ENCODE measurements at places on chromosomes 3 and 15. TPM values are rescaled to one million over a fixed set of nuclear protein-coding genes. Genes with fewer than 3 reads are reported as not detected.

DNA sequence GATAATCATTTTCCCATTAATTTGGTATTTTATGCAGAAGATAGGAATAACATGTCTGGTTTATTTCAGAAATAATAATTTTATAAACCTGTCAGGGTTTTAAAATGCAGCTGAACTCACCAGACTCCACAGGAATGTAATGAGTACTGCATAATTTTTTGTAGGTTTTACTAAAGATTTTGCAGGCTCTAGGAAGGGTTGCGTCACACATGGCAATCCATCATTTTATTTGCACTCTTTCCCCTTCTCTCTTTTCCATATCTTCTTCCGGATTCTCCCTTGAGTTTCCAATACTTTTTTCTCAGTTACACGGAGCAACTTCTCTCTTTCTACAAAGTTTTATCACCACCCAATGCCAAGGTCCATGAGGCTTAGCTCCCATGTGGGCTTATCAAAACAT is 234.7 kb downstream of the NFKBIZ start:
- DNase-seq, result no peak

GRCh38 chr3:159260049-159260662 is 458.3 kb downstream of the MFSD1 start:
- no peak for DNase-seq

DNA sequence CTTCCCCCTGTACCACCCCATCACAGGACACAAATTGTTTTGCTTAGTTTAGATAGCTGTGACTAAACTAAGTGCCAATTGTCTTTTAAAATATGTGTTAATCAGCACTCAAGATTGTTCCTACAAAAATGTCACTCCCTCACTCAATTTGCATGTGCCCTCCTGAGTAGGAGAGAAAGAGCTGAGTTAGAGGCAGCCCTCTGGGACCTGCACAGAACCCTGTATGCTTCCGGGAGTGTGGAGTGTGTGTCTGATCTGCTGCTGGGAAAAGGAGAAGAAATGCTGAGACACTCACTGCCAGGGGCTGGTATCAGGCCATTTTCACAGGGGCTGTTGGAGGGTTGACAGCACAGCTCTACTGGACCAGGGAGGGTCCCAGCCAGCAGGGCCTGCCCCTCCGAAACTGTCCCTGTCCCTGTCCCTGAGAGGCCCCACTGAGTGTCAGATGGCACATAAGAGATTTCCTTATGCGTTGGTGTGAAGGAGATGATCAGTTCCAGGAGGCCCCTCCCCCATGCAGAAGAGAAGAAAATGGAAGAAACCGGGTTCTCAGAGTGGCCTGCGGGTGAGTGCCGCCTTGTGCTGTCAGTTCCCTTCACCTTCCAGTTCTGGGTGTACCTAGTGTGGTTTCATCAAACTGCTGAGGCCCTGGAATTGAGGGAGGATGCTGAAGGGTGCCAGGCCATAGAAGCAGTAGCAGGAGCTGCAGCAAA is 3.9 kb upstream of the B3GNT5 start:
- no peak for DNase-seq

DNA sequence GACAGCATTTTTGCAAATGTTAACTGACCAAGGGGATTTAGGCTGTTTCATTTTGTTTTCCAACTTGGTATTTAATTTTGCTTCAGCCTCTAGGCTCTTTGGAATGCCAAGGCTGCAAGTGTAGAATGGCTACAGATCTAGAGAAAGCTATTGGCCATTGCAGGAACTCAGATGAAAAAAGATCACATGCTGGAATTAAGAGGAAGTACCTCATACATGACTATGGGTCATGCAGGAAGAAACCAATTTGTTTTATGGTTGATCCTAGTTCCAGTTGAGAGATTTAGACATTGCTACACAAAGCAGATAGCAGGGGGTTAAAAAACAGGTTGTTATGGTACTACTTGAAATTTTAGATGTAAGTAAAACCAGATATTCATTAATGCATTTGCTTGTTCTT is 12.7 kb upstream of the CLDN16 start:
- no peak for DNase-seq

DNA sequence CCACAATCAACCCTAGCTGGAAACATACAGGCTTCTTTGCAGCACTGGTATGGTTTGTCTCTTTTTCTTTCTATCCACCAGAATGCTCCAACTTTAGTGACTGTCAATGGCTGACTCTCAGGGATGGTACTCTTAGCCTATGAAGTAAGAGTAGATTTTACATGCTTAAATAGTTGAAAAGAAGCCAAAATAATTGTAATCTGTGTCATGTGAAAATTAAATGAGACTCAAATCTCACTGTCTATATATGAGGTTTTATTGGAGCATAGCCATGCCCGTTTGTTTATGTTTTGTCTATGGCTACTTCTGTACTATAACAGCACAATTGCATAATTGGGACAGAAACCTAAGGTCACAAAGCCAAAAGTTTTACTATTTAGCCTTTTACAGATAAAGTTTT is 29.1 kb upstream of the PDZRN3 start:
- no peak for DNase-seq

DNA sequence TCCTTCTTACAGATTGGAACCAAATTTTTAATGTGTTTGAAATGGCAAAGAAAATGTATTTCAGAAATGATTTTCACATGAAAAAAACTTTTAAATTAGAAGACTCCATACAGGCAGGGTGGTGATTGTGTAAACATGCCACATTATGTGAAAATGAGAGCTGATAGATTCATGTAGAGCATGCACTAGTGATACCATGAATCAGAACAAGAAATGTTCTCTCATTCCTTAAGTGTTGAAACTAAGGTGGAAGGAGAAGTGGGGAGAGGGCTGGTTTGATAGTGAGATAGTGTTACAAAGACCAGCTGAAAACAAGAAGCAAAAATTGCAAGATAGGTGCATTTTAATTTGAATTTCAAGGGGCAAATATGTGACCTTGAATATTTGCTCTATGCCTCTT is 100.3 kb downstream of the CCNL1 start:
- DNase-seq, result no peak

DNA sequence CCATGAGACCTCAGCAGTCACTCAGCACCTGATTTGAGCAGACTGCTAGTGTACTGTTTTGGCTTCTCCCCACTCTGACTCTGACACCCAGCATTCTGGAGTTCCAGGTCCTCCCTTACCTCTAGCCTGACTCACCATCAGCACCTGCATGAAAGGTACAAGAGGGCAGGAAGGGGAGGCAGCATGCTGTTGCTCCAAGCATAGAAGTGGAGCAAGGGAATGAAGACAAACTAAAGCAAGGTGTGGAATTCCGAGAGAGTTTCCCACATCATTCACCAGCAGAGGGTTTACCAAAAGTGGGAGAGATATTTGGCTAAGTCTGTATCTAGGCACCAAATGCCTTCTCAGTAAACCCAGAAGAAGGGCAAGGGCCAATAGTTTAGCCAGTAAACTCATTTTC is 21.3 kb downstream of the HEXA start:
- no peak for DNase-seq

DNA sequence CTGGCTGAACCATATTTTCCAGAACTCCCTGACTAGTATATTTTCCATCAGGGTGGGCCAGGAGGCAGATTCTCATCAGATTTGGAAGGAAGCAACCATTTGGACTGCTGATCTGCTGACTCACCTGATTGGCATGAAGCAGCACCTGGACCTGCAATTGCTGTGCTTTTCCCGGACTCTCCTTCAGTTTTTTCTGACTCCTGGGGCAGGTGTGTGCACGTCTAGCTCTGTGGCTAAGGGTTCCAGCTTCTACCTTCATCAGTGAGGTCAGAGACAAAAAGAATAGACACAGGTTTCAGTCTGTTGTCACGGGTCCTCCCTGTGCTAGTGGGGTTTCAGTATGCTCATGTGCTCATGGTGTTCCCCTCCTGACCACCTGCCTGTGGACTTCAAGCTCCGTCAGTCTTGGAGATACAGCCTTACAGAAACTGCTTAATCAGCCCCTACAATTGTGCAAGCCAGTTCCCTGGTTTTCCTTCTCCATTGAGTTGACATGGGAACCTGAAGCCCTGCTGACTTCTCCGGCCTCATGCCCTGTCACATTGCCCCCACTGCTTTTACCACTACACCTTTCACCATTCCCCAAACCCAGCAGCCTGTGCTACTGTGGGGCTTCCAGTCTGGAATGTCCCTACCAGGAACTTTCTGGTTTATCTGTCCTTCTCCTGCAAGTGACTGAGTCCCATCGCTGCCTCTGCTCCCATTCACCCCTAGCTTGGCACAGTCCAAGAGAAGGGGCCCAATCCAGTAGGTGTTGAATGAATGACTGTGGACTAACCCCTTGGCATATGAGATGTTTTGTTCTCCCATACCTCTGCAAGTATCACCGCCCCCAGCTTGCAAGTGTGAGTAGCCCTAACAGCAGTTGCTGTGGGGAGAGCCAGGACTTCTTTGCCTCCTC is 31.7 kb downstream of the HMCES start:
- no peak for DNase-seq

GRCh38 chr3:61821823-61822251 is 260.5 kb downstream of the PTPRG start:
- no peak for DNase-seq

DNA sequence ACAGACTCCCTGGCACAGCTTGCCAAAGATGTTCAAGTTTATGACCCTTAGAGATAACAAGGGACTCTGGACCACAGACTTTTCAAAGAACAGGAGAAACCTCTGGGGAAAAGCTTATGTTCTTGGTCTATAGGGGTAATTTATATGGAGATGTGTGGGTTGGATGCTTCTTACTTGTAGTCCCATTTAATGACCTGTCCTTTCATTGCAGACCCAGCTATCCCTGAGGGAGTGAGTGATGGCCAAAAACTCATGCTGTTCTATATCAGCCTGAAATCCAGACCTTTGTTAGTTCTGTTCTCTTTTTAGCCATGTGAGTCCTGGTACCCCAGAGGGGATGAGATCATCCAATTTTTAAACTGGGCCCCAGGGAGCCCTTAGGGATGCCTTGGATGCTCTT is 43.7 kb upstream of the MRPL3 start:
- no peak for DNase-seq

- DNase-seq, result no peak
Measured at GRCh38 chr15:75065851-75066509, 42.6 kb downstream of the PPCDC start.

GRCh38 chr15:98286831-98287230 is 326.3 kb downstream of the ARRDC4 start:
- no peak for DNase-seq

DNA sequence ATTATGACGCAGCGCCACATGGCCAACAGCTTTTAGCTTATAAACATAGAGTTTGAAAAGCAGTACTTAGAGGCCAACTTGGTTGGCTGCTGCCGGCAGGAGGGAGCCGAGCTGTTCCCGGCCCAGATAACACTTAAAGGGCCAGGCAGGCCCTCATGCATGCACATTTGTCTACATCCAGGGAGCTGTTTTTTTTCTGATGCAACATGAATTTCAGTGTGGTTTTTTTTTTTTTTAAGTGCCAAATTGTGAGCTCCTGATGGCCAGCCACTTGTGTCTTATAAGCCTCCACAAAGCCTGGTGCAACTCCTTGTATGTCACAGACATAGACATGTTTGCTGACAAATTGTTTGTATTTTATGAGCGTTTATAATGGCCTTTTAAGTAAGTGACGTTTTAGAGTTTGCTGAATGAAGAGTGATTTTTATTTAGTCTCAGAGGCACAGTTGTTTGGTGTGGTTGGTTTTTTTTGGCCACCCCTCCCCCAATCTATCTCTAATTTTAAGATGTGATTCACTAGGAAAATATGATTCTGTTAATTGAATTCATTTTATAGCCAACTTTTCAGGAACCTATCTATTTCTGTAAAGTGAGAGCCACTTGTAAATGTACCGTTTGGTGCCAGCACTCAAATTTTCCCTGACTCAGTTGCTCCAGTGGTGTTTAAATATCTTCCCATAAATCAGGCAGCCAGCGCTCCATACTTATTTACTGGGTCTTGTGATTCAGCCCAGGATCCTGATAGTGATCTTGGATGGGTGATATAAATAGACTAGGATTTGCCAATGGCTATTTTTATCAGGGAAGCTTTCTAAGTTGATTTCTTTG is 134.3 kb downstream of the VGLL4 start:
- peak; percentile 71 for DNase-seq

DNA sequence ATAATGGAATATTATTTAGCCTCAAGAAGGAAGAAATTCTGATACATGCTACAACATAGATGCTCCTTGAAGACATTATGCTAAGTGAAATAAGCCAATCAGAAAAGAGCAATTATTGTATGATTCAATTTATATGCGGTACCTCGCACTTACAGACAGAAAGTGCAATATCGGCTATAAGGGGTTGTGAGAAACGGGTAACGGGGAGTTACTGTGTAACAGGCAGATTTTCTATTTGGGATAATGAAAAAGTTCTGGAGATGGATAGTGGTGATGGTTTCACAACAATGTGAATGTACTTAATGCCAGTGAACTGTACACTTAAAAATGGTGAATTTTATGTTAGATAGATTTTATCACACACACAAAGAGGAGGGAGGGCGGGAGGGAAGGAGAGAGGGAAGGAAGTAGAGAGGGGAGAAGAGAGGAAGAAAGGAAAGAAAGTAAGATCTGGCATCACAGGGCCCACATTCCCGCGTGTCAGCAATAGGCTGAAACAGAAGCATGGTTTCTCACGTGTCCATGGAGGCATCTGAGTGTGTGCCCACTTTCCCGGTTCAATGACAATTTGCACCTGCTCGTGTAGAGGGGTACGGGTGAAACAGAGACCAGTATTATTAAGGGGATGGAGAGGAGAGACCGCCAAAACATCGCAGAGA is 700 bp upstream of the BLM start:
- no peak for DNase-seq

DNA sequence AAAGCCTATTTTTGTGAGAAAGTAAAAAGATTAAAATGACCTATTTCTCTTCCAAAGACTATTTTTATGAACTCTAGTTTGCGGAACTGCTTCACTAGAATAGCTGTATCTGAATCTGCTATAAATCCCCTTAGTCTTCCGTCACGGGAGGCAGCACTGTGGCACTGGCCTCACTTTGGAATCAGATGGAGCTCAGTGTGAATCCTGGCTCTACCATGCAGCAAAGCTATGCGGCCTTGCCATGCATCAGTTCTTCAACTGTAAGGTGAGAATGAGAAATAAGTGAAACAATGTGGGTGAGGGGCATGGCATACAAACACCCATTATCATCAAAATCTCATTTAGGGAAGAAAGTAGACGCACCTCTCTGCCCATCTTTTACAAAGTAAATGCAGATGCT is 27.5 kb upstream of the CSPG5 start:
- DNase-seq, result no peak

DNA sequence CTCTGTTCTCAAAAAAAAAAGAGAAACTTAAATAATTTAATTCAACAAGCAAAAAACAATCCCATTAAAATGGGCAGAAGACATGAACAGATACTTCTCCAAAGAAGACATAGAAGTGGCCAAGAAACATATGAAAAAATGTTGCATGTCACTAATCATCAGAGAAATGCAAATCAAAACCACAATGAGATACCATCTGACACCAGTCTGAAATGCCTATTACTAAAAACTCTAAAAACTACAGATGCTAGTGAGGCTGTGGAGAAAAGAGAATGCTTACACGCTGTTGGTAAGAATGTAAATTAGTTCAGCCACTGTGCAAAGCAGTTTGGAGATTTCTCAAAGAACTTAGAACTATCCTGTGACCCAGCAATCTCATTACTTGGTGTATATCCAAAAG is 382.9 kb downstream of the OTOL1 start:
- no peak for DNase-seq

GRCh38 chr15:94526071-94526689 is 294.8 kb downstream of the MCTP2 start:
- DNase-seq, result no peak

Gene CCDC13
- 0.34 TPM for total RNA-seq

Gene EPHA3
- 5.4 TPM for total RNA-seq

Gene KLHDC8B
- total RNA-seq, result 106 TPM

Gene IQCF5
- total RNA-seq, result not detected

Gene ANKRD63
- total RNA-seq, result 0.26 TPM

Gene KCNMB2
- total RNA-seq, result 3.1 TPM

Gene PPARG
- 19.8 TPM for total RNA-seq

Gene RAB7A
- total RNA-seq, result 298 TPM
